IMR-90 (cell line): ENCODE measurements at places on chromosomes 2 and 18. TPM values are rescaled to one million over a fixed set of nuclear protein-coding genes. Genes with fewer than 3 reads are reported as not detected.

DNA sequence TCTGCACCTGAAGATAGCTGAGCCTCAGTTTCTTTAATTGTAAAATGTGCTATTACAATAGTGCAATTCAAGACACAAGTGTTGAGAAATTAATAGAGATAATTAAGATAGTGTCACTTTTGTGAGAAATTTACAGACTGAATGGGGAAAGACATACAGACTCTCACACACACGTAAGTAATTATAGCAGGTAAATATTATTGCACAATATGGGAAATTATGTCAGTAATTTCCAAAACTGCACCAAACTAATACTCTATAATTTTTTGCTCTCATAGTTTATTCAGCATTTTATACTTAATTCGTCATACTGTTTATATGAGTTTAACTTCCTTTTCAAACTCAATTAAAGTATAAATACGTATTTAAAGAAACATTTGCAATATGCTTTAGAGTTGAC lies 124.9 kb upstream of the GYPC start:
- DNase-seq = no peak

AMER3 gene
- not detected in 2 replicates for polyA plus RNA-seq

ANKRD23 gene
- 1.5 and 1.6 TPM in 2 replicates for polyA plus RNA-seq

DNA sequence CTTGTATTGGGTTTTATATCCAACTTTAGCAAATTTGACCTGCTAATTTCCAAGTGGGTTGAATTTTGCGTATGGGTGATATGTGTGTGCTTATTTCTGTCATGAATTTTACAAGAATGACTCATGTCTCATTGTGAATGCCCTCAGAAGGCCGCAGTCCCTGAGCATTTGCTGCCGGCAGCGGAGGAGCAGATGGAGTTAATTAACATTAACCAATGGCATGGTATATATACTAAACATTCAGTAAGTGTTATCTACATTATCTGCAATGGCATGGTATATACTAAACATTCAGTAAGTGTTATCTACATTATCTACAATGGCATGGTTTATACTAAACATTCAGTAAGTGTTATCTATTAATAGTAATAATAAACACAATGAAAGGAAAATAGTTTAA lies 90.1 kb downstream of the DOK6 start:
- peak; percentile 75 for DNase-seq

GRCh38 chr2:134122610-134123009 lies 131.3 kb upstream of the MGAT5 start:
- DNase-seq = no peak

GRCh38 chr2:108367014-108367413 lies 10.7 kb upstream of the SULT1C4 start:
- no peak for DNase-seq

GRCh38 chr18:75923169-75923568 lies 495.7 kb upstream of the SMIM21 start:
- peak; percentile 1 for DNase-seq

GRCh38 chr2:167249197-167249596 lies 360.9 kb downstream of the XIRP2 start:
- DNase-seq = no peak

- peak; percentile 83 for DNase-seq
These were observed 34.7 kb downstream of the RBKS start for GRCh38 chr2:27855476-27855875.

KATNAL2 gene
- 1.4 and 2.3 TPM in 2 replicates for polyA plus RNA-seq

PECR gene
- polyA plus RNA-seq = 11.4 and 12.8 TPM in 2 replicates

DNA sequence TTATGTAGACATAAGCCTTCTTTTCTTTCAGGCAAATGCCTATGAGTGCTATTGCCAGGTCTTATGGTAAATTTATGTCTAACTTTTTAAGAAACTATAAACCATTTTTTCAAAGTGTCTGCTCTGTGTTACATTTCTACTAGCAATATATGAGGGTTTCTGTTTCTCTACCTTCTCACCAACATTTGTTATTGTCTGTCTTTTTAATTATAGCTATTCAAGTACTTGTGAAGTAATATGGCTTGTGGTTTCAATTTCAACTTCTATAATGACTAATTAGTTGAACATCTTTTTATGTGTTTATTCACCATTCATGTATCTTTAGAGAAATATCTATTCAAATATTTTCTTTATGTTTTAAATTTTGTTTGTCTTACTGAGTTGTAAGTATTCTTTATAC lies 213.1 kb upstream of the MC4R start:
- no peak for DNase-seq

GRCh38 chr2:74553892-74554819 lies at the start of the genes DOK1 and LOXL3:
DOK1 (plus strand) TSS chr2:74554720; CDS start chr2:74554755, 35 bp downstream.
LOXL3 (minus strand) TSS chr2:74553942; CDS start chr2:74552634, 1,308 bp downstream.
- DNase-seq = peak; percentile 88

- DNase-seq = no peak
These were observed 21.4 kb downstream of the TMEM247 start for GRCh38 chr2:46500801-46501200.

DNA sequence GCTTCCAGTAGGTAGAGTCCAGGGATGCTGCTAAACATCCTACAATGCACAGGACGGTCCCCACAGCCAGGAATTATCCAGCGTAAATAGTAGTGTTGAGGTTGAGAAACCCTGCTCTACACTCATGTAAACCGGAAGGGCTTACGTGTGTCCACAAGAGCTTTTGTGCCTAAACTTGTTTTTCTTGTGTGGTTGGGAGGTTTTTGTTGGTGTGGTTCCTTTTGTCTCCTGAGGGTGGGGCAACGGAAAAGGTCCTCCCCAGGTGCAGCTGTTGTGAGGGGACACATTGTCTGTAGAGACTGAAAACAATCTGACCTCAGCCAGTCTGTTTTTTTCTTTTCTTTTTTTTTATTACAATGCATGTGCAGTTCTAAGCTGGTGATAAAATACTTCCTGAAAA lies 72.7 kb upstream of the MGAT5 start:
- no peak for DNase-seq

DYSF gene
- 0.09 and 0.10 TPM in 2 replicates for polyA plus RNA-seq

DNA sequence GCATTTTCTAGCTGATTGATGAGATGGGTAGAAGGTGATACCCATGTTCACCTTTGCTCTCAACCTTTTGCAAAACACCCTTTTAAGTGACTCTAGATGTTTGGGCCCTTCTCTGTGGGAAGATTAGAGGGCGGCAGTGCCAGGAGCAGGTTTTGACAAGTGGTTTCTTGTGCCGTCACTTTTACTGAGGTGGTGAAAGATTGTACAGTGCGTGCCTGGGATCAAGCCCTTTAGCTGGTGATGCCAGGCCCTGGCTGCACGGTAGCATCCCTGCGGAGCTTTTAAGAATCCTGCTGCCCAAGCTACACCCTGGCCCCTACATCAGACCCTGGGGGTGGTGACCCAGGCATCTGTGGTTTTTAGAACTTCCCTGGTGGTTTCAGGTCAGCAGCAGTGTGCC lies 29.1 kb downstream of the MTCL1 start:
- DNase-seq = no peak

MERTK gene
- 0.62 and 0.73 TPM in 2 replicates for polyA plus RNA-seq

- peak; percentile 16 for DNase-seq
These were observed 174.6 kb upstream of the PID1 start for GRCh38 chr2:229445501-229446211.

DNA sequence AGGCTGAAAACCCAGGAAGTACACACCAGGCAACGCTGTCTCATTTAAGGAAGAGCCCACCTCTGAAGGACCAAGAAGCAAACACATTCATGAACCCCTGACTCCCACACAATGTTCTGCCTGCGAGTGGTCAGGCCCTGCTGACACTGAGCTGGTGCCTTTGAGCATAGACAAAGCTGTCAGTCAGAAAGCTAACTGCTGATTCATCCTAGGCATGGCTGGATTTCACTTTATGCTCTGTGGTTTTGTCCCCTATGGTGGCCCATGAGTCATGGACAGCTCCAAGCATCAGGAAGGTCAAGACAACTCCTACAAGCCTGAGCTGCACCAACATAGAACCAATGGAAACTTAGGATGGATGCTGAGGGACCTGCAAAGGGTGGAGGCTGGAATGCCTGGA lies 78.9 kb downstream of the UXS1 start:
- peak; percentile 77 for DNase-seq

B4GALT6 gene
- polyA plus RNA-seq = 0.52 and 1.1 TPM in 2 replicates

DNA sequence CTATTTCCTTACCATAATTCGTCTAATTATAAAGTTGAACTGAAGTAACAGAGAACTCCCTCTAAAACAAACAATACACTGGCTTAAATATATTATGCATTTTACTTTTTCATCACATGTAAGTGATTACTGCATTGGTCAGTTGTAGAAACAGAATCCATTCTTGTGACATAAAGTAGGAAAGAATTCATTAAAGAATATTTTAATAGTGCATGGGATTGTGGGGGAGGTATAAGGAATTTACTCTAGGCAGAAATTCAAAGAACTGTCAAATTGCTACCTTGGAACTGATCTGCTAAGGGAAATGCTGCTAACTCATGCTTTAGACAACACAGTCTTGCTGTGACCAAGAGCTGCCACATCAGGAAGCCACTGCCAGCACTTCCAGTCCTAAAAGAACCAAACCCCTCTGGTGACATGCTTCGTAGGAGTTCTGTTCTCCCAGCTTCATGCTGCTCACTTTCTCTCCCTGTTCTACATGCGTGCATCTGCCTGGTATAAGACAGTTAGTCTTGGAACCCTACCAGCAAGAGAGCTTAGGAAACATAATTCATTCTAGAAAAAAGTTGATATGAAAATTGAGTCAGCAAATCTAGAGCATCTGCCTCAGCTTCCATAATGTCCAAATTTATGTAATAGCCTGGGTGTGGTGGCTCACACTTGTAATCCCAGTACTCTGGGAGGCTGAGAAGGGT lies 1137.6 kb upstream of the NXPH2 start:
- DNase-seq = no peak

MARCHF4 gene
- 12.0 and 12.9 TPM in 2 replicates for polyA plus RNA-seq

CPLX4 gene
- polyA plus RNA-seq = not detected in 2 replicates

GRCh38 chr2:10324095-10324832 lies 21.6 kb downstream of the HPCAL1 start:
- DNase-seq = peak; percentile 60

GRCh38 chr2:206452750-206453149 lies 9.4 kb downstream of the ADAM23 start:
- peak; percentile 43 for DNase-seq
